Activated CD8-positive, alpha-beta memory T cell treated with anti-CD3 and anti-CD28 coated beads, Interleukin-2, amount 50 U/mL, for 4 hours (primary cell): ENCODE measurements at places on chromosomes 5 and 9.

DNA sequence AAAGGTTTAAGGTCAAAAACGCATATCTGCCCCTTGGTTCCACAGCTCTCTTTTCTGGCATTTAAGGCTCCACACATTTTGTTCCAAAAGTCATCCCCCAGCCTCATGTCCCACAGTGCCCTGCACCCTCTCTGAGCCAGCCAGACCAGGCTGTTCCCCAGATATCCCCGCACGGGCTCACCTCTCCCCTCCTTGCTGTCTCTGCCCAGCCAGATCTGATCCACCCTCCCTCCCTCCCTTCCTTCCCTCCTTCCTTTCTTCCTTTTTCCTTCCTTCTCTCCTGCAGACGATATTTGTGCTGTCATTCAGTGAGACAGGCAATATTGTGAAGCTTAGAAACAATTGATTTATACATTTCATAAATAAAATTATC lies 37.0 kb downstream of the DUSP1 start:
- no peak for DNase-seq

GRCh38 chr9:79193001-79193400 lies 378.8 kb upstream of the TLE4 start:
- DNase-seq: no peak

- DNase-seq: peak; percentile 72
Observed at GRCh38 chr9:99824378-99825171, 2.9 kb downstream of the NR4A3 start.

GRCh38 chr9:36132086-36132485 lies 4.4 kb upstream of the GLIPR2 start:
- DNase-seq: no peak

GRCh38 chr5:119397518-119398380 lies 41.9 kb downstream of the TNFAIP8 start:
- DNase-seq: no peak

GRCh38 chr5:129094924-129095899 lies 663 bp downstream of the ISOC1 start:
- DNase-seq: peak; percentile 42

GRCh38 chr5:116583862-116584222 lies 9.2 kb upstream of the SEMA6A start:
- DNase-seq: no peak

- no peak for DNase-seq
Observed at GRCh38 chr9:130689937-130690700, 3.5 kb upstream of the EXOSC2 start.
